ENCODE measurements at places on chromosomes 16 and 17. TPM values are rescaled to one million over a fixed set of nuclear protein-coding genes. Genes with fewer than 3 reads are reported as not detected.

- no peak for DNase-seq
Measured at GRCh38 chr16:57279780-57280638, 4.5 kb downstream of the PLLP start.

GRCh38 chr17:59333836-59334235 lies 2.4 kb downstream of the YPEL2 start:
- no peak for DNase-seq

- DNase-seq: peak; percentile 90
Measured at GRCh38 chr16:22297871-22298733, 893 bp downstream of the POLR3E start.

GRCh38 chr17:1058423-1059130 lies 61.6 kb downstream of the TIMM22 start:
- peak; percentile 75 for DNase-seq

- DNase-seq: no peak
Measured at GRCh38 chr16:54284319-54284930, 2.2 kb downstream of the IRX3 start.

GRCh38 chr16:65124596-65124995 lies 2.7 kb upstream of the CDH11 start:
- DNase-seq: no peak

DNA sequence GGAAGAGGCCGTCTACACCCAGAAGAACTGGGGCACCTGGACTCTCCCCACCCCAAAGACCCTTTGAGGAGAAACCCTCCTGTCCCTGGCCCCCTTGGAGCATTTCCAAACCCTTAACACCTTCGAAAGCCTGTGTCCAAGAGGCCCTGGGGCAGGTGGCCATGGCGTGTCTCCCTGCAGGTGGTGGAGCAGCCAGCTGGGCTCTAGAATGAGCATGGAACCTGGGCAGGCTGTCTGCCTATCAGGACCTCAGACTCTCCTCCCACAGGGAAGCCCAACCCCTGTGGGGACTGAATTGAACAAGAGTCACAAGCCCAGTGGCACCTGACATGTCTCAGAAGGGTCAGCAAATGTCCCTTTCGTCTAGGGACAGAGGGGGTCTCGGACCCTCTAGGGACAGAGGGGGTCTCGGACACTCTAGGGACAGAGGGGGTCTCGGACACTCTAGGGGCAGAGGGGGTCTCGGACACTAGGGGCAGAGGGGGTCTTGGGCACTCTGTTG lies 8.4 kb downstream of the CBX4 start:
- DNase-seq: no peak

- DNase-seq: no peak
Measured at GRCh38 chr17:12584727-12585126, 81.0 kb upstream of the MYOCD start.

DNA sequence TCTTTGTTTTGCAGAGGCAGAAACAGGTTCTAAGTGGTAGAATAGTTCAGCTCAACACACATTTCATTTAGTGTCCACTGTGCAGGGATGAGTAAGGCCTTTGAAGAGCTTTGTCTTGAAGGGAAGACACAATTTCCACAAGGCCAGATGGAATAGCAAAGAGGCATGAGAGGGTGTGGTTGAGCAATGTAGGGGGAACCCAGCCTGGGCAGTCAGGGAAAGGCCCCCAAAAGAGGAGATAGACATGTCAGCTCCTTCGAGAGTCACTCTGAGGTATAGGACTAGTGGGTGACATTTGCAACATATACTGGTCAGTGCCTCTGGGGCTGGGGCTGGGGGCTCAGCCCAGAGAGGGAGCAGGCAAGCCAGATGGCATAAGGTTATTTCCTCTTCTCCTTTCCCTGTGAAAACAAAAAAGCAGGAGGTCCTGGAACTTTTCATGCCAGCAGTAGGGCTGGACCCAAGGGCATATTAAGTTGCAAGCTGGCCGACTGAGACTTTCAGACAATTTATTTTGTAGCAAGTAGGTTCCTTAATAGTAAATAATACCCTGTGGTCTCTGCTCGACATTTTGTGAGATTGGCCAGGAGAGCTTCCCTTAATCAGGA lies 7.1 kb downstream of the ALKBH5 start:
- DNase-seq: no peak

- peak; percentile 91 for DNase-seq
Measured at GRCh38 chr17:7685533-7686221, 1.6 kb downstream of the TP53 start.

- no peak for DNase-seq
Measured at GRCh38 chr17:16383216-16383615, 2.3 kb downstream of the UBB start.

DNA sequence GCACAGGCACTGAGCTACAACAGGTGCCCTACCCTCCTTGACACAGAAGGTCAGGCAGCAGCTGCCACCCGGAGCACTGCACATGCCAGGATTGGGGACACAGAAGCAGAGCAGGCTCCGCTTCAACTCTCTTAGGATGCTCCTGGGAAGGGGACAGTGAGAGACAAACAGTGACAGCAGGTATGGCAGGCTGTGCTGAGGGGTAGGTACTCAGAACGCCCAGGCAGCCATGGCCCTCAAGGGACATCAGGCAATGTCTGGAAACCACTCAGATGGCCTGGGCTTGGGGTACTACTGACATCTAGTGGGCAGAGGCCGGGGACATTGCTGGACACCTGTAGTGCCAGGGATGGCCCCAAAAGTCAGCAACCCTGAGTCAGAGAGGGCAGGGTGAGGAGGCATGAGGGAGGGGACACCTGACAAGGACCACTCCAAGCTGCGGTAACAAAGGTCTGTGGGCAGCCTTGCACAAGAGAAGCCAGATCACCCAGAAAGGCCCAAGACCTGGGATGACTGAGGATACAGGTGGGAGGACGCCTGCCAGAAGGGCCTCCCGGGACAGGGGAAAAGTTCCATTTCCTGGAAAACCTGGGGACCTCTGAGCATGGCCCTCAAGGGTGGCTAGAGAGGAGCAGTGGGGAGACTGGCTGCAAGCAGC lies 21.2 kb downstream of the PEMT start:
- DNase-seq: peak; percentile 38

DNA sequence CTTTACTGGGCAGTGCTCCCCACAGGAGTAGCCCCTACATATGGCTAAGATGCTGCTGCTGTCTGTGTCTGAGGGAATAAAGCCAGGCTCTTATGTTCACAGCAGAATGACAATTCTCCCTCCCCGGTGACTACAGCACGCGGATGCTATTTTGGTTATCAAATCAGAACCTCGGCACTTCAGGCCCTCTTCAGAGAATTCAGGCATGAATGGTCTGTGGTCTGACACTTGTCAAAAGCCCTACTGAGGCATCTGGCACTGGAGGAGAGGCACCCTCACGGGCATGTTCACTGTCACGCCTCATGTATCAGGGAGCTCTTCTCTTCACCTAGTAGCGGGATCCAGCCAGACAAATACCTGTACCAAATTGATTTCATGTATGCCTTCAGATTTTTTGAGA lies 30.4 kb downstream of the KIAA0513 start:
- no peak for DNase-seq

GRCh38 chr16:48082516-48082915 lies 73.3 kb downstream of the ABCC12 start:
- DNase-seq: no peak

DNA sequence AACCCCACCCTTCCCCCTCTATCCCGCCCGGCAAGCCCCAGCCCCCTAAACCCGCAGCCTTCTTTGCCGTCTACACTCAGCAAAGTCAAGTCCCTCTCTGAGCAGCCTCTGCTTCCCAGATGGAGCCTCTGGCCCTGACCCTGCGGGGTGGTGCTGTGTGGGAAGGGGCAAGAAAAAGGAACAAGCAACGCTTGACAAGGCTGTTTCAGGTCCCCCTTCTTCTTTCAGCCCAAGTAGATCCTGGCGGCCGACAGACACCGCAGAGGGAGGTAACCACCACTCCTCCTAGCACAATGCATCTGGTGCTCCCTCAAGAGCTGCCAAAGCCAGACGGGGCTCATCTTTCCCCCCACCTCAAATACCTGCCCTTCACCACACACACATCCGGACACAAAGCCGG lies 178.3 kb downstream of the ENGASE start:
- DNase-seq: no peak

GRCh38 chr16:46830417-46830901 lies 521 bp downstream of the C16orf87 start:
- DNase-seq: peak; percentile 38

- peak; percentile 17 for DNase-seq
Measured at GRCh38 chr17:58338841-58339754, 10.5 kb upstream of the TSPOAP1 start.

- peak; percentile 43 for DNase-seq
Measured at GRCh38 chr17:78993241-78993956, 13.7 kb upstream of the LGALS3BP start.

- no peak for DNase-seq
Measured at GRCh38 chr16:24482681-24483202, 56.6 kb upstream of the RBBP6 start.

- DNase-seq: peak; percentile 56
Measured at GRCh38 chr16:66740010-66740409, 11.4 kb downstream of the DYNC1LI2 start.

- DNase-seq: peak; percentile 51
Measured at GRCh38 chr16:81445966-81446906, 1.6 kb downstream of the CMIP start.

GRCh38 chr16:79288066-79288465 lies 312.5 kb downstream of the MAF start:
- DNase-seq: no peak

DNA sequence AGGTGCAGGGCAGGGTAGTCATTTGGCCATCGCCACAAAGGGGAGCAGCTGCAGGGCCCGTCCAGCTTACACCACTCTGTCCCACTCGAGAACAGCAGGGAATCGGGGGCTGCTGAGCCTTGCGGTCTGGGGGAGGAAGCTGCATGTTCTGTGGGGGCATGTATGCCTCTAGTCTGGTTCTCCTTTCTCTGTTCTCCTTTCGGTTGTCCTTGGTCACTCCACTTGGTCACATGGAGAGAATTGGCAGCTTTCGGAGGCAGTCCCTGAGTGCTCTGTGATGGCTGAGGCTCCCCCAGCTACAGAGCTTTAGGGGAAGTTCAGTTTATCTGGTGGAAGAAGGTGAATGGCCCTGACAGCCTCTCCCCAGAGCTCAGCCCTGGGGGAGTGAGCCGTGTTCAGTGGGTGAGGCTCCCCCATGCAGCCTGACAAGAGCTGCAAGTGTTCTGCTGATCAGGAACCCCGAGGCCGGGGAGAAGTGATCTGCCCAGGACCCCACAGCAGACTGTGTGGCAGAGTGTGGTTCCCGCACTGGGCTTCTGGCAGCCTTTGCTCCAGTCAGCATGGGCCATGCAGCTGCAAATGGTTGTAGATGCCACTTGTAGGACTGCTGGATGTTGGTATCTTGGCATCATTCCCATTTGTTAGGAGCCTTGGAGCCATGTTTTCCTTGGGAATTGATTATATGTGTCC lies 22.3 kb upstream of the SMPD3 start:
- no peak for DNase-seq

- DNase-seq: no peak
Measured at GRCh38 chr16:78703936-78704335, 604.5 kb downstream of the WWOX start.

MAP2K6 gene
- total RNA-seq: 0.37 TPM

MPP2 gene
- total RNA-seq: not detected

KRTAP1-1 gene
- not detected for total RNA-seq

RCVRN gene
- total RNA-seq: not detected

HP gene
- total RNA-seq: not detected

SRCIN1 gene
- total RNA-seq: 8.6 TPM

TRPV2 gene
- total RNA-seq: not detected

LAT gene
- 4.4 TPM for total RNA-seq

RAB11FIP4 gene
- 2.8 TPM for total RNA-seq

HIGD1B gene
- total RNA-seq: not detected

C17orf50 gene
- not detected for total RNA-seq

NKD1 gene
- total RNA-seq: 0.29 TPM

LRRC37A gene
- total RNA-seq: 1.8 TPM

CACNG3 gene
- total RNA-seq: not detected

RRAD gene
- not detected for total RNA-seq

AANAT gene
- total RNA-seq: not detected

TBL3 gene
- total RNA-seq: 25.8 TPM

KRTAP2-1 gene
- not detected for total RNA-seq

Data from MCF 10A (cell line).